ENCODE measurements at places on chromosomes 7 and 10. TPM values are rescaled to one million over a fixed set of nuclear protein-coding genes. Genes with fewer than 3 reads are reported as not detected.

Gene CAV2
- 177 TPM for total RNA-seq

Gene MEOX2
- not detected for total RNA-seq

Gene NME8
- total RNA-seq, result not detected

Gene EPHB6
- 0.53 TPM for total RNA-seq

Gene CYP2C18
- total RNA-seq, result 0.16 TPM
